Smooth muscle cell of the umbilical artery (primary cell): ENCODE measurements at places on chromosomes 4 and X. TPM values are rescaled to one million over a fixed set of nuclear protein-coding genes. Genes with fewer than 3 reads are reported as not detected.

CXCL1 gene
- total RNA-seq, result 69.7 and 261 TPM in 2 replicates

C4orf33 gene
- 3.6 and 5.6 TPM in 2 replicates for total RNA-seq

GC gene
- total RNA-seq, result not detected in 2 replicates

PDZD11 gene
- 41.6 and 44.8 TPM in 2 replicates for total RNA-seq

RGN gene
- total RNA-seq, result 0.65 and 1.5 TPM in 2 replicates

HTR2C gene
- not detected in 2 replicates for total RNA-seq

SPANXB1 gene
- not detected in 2 replicates for total RNA-seq

MAGEE1 gene
- 0.42 and 0.89 TPM in 2 replicates for total RNA-seq

ARAP2 gene
- 1.2 and 3.1 TPM in 2 replicates for total RNA-seq

AADAT gene
- 1.8 and 5.4 TPM in 2 replicates for total RNA-seq

SLC6A14 gene
- total RNA-seq, result not detected in 2 replicates

ATOH1 gene
- not detected in 2 replicates for total RNA-seq

SLC10A6 gene
- total RNA-seq, result not detected in 2 replicates

IL3RA gene
- total RNA-seq, result not detected in 2 replicates

KIT gene
- 0.69 and 1.5 TPM in 2 replicates for total RNA-seq

HEPH gene
- total RNA-seq, result 1.5 and 109 TPM in 2 replicates

OCIAD2 gene
- 11.6 and 15.9 TPM in 2 replicates for total RNA-seq

NAA15 gene
- 25.8 and 57.2 TPM in 2 replicates for total RNA-seq

EPHA5 gene
- total RNA-seq, result under 0.01 and 0.37 TPM in 2 replicates

GAGE1 gene
- total RNA-seq, result not detected in 2 replicates

GABRE gene
- 28.9 and 41.3 TPM in 2 replicates for total RNA-seq

PRIMPOL gene
- total RNA-seq, result 15.1 and 15.7 TPM in 2 replicates

TMSB15B gene
- 1.2 and 4.8 TPM in 2 replicates for total RNA-seq

TLR1 gene
- 0.59 and 0.60 TPM in 2 replicates for total RNA-seq

SSX3 gene
- not detected in 2 replicates for total RNA-seq

HDAC8 gene
- 42.4 and 53.4 TPM in 2 replicates for total RNA-seq

CXorf65 gene
- total RNA-seq, result not detected in 2 replicates

TRIM60 gene
- not detected in 2 replicates for total RNA-seq
